RCC 7860 (cell line): ENCODE measurements at places on chromosomes 6 and 20.
A peak's percentile ranks its signal among the peaks of the same experiment; 100 is the strongest.

GRCh38 chr6:137715589-137716045, 151.4 kb upstream of the TNFAIP3 start:
- no peak for DNase-seq

GRCh38 chr6:15518057-15518456, 144.8 kb downstream of the DTNBP1 start:
- DNase-seq, result no peak

- DNase-seq, result no peak
Observed at GRCh38 chr6:155939253-155939652, 483.6 kb upstream of the NOX3 start.

GRCh38 chr20:4051413-4052138, 36.2 kb upstream of the RNF24 start:
- no peak for DNase-seq

DNA sequence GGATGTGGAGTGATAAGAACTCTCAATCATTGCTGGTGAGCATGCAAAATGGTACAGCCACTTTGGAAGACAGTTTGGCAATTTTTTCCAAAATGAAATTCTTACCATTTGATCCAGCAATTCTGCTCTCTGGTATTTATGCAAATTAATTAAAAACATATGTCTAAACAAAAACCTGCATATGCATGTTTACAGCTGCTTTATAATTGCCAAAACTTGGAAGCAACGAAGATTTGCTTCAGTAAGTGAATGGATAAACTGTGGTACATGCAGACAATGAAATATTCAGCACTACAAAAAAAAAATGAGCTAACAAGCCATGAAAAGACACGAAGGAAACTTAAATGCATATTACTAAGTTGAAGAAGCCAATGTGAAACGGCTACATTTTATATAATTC, 55.5 kb upstream of the SMLR1 start:
- DNase-seq, result no peak

DNA sequence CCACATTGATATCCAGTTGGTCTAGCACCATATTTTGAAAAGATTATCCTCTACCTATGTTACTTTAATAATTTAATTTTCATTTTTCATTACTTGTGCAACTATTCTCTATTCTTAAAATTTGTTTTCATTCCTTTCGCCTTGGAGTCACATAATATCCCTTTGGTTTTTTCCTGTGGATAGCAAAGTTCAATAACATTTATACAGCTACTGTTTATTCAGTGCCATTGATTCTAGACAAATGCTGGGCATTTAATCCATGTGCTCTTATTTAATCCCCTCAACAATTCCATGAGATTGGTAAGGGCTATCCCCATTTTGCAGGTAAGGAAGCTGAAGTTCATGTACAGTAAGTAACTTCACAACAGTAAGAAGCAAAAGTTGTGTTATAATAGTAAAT, 32.6 kb downstream of the PSMF1 start:
- DNase-seq, result no peak

DNA sequence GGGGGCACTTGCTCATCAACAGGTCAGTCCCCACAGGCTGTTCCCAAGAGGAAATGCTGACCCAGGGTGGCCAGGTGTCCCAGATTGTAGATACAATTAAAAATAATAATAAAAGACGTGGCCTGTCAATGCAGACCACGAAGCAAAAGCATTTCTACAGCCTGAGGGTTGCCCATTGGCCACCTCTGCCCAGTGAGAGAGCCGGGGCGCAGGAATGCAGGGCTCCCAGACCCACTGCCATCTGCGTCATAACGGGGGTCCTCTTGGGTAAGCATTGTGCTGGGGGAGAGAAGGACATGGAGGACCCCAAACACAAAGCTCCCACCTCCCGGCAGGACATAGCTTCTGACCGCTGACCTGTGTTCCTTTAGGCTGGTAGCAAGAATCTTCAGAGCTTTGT, 22.9 kb upstream of the AFDN start:
- DNase-seq, result no peak

DNA sequence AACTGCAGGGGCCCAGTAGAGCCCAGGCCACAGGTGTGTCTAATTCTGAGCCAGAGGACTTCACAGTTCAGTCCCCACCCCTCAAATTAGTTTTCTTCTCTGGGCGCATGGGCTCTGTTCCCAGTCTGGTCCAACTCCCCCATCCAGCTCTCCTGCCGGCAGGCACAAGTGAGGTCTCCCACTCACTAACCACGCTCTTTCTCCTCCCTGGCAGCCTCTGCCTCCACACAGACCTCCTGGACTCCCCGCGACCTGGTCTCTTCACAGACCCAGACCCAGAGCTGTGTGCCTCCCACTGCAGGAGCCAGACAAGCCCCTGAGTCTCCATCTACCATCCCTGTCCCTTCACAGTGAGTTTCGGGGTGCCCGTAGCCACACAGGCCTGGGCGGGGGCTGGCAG, 6.2 kb downstream of the NCR2 start:
- DNase-seq, result no peak

GRCh38 chr6:31197559-31198305, 27.2 kb upstream of the POU5F1 start:
- peak; percentile 70 for DNase-seq

- no peak for DNase-seq
Observed at GRCh38 chr20:57104113-57104512, 162.3 kb downstream of the BMP7 start.

- DNase-seq, result peak; percentile 57
Observed at GRCh38 chr6:129844118-129844891, 16.8 kb downstream of the TMEM244 start.

- DNase-seq, result no peak
Observed at GRCh38 chr20:48171626-48172356, 386.5 kb upstream of the SULF2 start.

DNA sequence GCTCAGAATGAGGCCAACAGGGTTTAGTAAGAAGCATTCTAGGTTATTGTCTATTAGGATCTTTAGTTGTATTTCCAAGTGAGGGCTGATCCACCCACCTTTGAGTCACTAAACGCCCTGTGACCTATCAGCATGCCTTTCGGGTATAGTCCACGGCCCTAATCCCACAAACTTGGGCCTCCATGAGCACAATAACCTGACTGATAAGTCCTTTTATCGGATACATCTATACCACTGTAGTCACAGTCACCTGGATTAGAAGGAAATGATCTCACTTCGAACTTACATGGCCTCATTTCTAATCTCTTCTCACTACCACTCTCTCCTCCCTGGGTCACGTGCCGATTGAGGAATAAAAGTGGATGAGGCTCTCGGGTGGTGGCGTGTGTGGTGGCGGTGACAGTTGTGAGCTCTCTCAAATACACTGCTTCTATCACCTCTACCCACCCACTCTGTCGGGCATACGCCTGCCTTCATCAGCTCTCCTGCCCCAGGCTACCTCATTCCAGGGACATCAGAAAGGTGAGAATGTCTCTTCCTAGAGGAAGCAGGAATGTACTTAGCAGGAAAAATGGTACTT, 65.2 kb downstream of the TRAM2 start:
- peak; percentile 10 for DNase-seq

GRCh38 chr20:59939879-59940128, 301 bp downstream of the PPP1R3D start:
- DNase-seq, result no peak

- DNase-seq, result no peak
Observed at GRCh38 chr6:82436740-82437139, 73.1 kb downstream of the TPBG start.

DNA sequence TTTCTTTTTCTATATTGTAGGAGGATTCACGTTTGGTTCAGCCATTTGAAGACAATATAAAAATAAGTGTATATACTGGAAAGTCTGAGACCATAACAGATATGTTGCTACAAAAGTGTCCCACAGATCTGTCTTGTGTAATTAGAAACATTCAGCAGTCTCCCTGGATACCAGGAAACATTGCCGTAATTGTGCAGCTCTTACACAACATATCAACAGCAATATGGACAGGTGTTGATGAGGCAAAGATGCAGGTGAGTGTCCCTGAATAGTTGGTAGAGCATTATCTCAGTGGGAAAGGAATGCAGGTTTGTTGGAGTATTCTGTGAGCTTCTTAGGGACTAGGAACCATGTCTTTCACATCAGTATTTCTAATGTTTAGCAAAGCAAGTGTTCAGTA, 18.3 kb upstream of the ADGRF4 start:
- no peak for DNase-seq

GRCh38 chr6:34486106-34486740, 20.3 kb downstream of the PACSIN1 start:
- no peak for DNase-seq

DNA sequence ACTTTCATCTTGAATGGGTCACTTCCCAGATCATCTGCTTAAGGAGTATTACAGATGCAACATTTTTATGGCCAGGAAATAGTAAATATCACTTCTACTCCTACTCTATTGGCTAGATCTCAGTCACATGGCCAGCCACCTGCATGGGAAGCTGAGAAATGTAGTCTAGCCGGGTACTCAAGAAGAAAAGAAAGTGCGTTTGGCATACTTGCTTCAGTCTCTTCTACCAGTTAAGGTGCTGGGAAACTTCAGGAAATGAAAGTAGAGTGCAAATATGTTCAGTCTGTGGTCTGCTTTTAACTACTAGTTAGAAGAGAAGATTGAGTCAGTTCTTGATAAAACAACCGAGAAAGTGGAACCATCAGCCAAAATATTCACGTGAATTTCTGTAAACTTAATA, 129.2 kb downstream of the PDSS2 start:
- DNase-seq, result no peak

GRCh38 chr6:55576811-55577210, 2.2 kb downstream of the HMGCLL1 start:
- no peak for DNase-seq

DNA sequence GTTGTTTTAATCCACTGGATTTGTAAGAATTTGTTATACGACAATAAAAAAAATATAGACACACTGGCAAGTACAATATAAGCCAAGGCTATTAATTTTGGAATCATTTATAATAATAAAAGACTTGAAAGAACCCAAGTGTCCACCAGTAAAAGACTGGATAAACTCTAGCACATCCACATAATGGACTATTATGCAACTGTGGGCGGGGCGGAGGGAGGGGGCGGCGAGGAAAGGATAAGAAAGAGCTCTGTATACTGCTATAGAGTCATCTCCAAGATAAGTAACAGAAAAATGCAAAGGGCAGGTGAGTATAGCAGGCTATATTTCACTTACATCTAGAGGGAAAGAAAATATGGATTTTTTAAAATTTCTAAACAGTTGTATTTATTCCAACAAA, 123.3 kb downstream of the TBC1D32 start:
- no peak for DNase-seq

- no peak for DNase-seq
Observed at GRCh38 chr6:167399051-167399387, 74.1 kb downstream of the TTLL2 start.

- DNase-seq, result no peak
Observed at GRCh38 chr6:148242180-148242579, 100.5 kb upstream of the SASH1 start.

GRCh38 chr6:3822747-3823445, 26.3 kb upstream of the FAM50B start:
- DNase-seq, result peak; percentile 34

GRCh38 chr6:44432726-44433125, 45.2 kb downstream of the CDC5L start:
- no peak for DNase-seq

DNA sequence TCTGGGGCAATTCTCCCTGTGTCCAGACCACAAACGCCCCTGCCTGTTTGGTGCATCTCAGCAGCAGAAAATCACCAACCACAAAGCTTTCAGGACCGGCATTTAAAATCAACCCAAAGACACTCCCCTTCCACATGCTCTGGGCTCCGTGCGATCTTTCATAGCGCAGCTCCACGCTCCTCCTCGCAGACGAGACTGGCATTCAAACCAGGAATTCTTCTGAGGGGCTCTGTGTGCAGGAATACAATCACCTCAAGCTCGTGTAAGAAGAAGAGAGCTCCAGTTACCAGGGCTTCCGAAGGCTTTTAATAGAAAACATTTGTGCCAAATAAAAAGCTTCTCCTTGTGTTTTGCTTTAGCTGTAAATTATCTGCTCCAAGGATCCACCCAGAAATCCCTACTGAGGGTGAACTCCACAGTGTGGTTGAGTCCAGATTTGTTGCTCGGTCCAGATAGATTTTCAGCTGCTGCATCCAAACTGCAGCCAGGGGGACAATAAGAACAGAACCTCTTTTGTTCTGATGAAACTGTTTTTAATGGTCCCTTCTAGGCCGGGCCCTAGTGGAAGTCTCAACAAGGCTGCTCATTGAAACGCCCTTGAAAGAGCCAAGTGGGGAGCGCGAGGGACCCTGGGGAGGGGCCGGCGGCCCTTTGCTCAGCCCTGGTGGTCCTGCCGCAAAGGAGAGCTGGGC, 16.4 kb upstream of the BMP7 start:
- no peak for DNase-seq

DNA sequence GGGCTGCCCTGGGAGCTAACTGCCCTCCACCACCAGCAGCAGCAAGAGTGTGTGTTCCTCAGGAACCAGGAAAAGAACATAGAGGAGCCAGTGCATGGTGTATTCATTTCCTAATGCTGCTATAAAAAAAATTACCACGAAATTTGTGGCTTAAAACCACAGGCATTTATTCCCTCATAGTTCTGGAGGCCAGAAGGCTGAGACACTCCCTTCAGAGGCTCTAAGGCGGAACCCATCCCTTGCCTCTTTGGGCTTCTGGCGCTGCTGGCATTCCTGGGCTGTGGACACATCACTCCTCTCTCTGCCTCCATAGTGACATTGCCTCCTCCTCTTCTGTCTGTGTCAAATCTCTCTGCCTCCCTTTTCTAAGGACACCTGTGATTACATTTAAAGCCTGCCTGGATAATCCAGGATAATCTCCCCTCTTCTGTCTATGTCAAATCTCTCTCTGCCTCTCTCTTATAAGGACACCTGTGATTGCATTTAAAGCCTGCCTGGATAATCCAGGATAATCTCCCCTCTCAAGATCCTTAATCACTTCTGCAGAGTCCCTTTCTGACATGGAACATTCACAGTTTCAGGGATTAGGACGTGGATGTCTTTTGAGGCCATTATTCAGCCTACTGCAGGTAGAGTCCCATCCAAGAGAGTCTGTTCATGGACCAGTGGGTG, 54.7 kb downstream of the NDUFAF5 start:
- peak; percentile 23 for DNase-seq

DNA sequence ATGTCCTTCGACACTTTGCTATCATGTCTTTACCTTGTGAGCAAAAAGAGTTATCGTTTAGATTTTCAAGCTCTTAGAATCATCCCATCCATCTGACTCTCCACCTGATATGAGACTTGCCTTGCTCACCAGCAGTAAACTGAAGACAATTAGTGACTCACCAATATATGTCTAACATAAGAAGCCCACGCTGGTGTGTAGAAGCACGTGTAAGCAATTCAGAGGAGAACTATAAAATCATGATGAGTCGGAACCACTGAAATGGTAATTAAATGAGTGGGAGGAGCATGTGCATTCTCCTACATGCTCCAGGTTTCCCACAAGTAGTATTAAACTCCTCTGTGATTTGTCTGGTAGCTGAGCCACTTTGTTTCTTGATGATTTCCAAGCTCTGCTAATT, 181.6 kb upstream of the RNF217 start:
- DNase-seq, result no peak
